Spinal cord (tissue), 10 donors: ENCODE measurements at places on chromosomes 4 and X.

GRCh38 chr4:106647451-106647850, 278.9 kb upstream of the GIMD1 start:
- DNase-seq: no peak

DNA sequence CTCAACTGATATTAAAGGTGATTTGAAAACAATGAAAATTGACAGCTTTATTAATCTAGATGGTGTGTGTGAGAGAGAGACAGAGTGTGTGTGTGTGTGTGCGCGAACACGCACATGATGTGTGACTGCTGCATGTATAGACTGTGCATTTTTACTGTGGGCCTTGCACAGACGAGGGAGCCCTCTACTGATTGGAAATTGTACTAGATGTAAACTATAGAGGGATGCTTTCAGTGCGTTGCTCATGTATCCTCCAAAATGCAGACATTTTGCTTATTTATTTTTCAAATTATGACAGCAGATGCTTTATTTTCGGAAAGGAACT, 168.4 kb upstream of the GK2 start:
- peak; percentile 31 for DNase-seq

GRCh38 chr4:183438458-183439113, 5.8 kb upstream of the CDKN2AIP start:
- DNase-seq: no peak

- DNase-seq: peak; percentile 18
Measured at GRCh38 chrX:100404851-100405250, 5.2 kb downstream of the PCDH19 start.

DNA sequence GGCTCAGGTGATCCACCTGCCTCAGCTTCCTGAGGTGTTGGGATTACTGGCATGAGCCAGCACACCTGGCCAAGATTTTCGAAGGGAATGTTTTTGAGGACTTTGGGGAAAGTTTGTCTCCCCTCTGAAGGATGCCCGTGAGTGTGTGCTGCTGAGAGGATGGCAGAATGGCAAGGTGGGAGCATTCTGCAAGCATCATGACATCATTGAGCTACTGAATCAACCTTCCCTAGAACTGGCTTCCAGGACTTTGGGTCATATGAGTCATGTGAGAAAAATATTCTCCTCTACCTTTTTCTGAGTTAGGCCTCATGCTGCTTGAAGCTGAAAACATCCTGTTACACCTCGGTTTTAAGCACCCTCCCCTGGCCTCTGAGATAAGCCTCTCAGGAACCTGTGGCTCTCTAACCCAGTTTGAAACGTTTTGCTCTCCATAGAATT, 31.0 kb downstream of the TMEM131L start:
- no peak for DNase-seq

DNA sequence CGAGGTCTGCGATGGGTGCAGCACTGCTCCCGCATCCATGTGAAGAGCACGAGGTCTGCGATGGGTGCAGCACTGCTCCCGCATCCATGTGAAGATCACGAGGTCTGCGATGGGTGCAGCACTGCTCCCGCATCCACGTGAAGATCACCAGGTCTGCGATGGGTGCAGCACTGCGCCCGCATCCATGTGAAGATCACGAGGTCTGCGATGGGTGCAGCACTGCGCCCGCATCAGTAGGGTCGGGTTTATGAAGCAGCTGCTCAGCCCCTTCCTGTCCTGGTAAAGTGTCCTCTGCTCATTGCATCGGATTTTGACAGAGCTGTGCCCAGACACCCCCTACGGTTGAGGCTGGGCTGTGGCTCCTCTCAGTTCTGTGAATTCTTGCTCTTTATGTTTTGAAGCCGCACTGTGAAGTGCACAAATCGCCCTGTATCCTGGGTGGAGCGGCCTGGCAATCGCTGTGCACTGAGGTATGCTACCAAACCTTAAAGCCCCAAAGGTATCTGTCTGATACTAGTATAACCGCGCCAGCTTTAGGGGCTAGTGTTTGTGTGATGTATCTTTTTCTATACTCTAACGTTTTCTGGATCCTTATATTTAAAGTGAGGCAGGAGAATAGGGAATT, 98.7 kb downstream of the CPZ start:
- DNase-seq: no peak

- no peak for DNase-seq
Measured at GRCh38 chr4:71857713-71858451, 74.0 kb upstream of the GC start.

- peak; percentile 23 for DNase-seq
Measured at GRCh38 chr4:93719552-93719951, 109.0 kb upstream of the ATOH1 start.

- no peak for DNase-seq
Measured at GRCh38 chr4:1370321-1371124, 23.5 kb downstream of the UVSSA start.

GRCh38 chrX:44054863-44055601, 81.8 kb upstream of the NDP start:
- no peak for DNase-seq

GRCh38 chr4:7044137-7044930, 1.2 kb downstream of the TADA2B start:
- DNase-seq: peak; percentile 26

DNA sequence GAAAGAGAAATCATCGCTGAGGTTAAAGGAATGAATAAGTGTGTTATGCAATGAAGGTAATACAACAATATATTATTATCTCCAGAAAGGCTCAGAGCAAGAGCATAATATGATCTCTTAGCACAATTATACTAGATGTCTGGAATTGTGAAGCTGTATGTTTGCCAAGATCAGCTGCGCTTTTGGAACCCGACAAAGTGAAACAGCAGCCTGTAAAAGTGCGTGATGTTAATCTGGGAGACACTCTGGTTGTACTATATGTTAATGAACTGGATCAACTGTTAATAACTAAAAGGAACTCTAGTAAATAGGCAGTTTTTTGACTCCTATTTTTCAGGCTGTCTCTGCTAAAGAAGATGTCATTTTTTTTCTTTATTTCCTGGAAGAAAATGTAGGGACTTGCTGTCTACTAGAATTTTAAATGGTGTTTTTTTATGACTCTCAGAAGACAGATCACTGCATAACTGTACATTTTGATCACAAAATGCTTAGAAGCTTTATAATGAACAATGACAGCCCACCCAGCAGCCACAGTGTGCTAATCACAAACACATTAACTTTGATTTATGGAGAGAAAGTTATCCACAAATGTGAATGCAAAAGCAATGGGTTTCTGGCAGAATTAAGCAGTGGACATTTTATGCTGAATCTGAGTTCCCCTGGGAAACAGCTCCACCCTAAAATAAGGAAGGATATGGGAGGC, 50.2 kb downstream of the UGT2B28 start:
- no peak for DNase-seq

- DNase-seq: peak; percentile 7
Measured at GRCh38 chr4:169410839-169411770, 140.3 kb upstream of the SH3RF1 start.

DNA sequence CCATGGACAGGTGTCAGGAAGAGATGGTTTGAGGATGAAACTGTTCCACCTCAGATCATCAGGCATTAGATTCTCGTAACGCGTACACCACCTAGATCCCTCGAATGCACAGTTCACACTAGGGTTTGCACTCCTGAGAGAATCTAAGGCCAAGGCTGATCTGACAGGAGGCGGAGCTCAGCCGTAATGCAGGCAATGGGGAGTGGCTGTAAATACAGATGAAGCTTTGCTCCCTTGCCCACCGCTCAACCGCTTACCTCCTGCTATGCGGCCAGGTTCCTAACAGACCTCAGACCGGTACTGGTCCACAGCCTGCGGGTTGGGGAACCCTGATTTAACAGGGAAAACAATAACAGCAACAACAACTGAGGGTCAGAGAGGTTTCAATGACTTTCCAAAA, 2.0 kb upstream of the TEC start:
- DNase-seq: no peak

- no peak for DNase-seq
Measured at GRCh38 chr4:93312299-93312698, 516.3 kb upstream of the ATOH1 start.

DNA sequence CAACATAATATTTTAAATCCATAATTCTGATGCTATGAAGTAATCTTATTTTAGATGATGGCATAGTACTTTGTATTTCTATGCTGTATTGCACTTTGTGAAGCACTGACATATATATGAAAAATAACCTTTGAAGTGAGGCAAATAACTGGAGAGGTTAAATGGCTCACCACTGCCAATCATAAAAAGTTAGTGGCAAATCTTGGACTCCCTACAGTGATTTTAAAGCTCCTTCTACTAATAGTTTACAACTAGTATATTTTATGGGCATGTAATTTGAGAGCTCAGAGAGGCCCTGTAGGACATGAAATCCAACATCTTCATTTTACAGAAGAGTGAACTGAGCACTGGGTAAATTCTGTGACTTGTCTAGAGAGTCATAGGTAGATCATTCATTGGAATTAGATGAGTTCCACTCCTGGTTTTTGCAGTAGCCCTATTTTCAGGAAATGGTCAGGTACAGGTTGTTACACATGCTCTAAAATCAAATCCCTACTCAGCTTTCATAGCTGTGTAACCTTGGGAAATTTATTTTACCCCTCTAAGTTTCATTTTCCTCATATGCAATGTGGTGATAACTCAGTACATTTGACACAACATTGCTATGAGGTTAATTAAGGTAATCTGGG, 804 bp upstream of the GC start:
- DNase-seq: no peak

DNA sequence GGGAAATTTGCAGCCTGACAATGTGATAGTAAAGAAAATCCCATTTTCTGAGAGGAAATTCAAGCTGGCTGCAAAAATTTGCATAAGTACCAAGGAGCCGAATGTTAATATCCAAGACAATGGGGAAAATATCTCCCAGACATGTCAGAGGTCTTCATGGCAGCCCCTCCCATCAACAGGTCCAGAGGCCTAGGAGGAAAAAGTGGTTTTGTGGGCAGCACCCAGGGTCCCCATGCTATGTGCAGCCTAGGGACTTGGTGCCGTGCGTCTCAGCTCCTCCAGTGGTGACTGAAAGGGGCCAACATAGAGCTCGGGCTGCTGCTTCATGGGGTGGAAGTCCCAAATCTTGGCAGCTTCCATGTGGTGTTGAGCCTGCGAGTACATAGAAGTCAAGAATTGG, 6.3 kb upstream of the UGDH start:
- DNase-seq: no peak

DNA sequence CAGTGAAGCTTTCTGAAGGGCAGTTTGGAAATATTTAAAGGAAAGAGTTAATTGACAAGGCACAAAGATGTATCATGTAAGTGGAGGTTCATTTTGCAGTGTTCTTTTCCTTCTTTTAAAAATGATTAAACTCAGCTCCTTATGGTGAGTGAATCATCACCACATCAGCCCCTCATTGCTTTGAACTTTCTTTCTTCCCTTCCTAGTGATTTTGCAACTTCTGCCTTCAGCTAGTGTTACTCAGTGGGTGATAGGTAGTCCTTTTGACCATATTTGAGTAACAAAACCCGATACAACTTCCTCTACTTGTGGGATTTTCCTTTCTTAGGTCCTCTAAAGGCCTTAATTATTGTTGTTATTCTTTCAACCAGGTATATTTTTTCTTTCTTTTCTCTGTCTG, 8.2 kb downstream of the ZCCHC4 start:
- no peak for DNase-seq

- DNase-seq: no peak
Measured at GRCh38 chrX:131828482-131828881, 194.6 kb upstream of the STK26 start.

- no peak for DNase-seq
Measured at GRCh38 chr4:79597266-79597665, 189.2 kb upstream of the GK2 start.

DNA sequence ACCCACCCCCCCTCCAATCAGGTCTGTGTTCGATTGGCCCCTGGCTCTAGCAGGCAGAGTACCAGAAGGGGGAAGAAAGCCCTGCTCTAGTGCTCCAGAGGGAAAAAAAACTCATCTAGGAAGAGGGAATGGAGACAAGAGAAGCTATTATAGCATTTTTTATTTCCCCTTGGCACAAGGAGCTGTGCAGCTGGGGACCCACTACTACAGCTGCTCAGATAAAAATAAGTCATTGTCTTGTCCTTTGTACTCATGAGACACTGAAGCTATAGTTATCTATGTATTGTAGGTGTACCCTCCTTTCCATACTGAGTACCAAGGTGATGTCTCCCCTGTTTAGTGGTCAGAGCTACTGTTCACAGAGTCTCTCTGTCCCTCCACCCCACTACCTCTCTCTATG, 14.3 kb downstream of the CCDC160 start:
- no peak for DNase-seq

DNA sequence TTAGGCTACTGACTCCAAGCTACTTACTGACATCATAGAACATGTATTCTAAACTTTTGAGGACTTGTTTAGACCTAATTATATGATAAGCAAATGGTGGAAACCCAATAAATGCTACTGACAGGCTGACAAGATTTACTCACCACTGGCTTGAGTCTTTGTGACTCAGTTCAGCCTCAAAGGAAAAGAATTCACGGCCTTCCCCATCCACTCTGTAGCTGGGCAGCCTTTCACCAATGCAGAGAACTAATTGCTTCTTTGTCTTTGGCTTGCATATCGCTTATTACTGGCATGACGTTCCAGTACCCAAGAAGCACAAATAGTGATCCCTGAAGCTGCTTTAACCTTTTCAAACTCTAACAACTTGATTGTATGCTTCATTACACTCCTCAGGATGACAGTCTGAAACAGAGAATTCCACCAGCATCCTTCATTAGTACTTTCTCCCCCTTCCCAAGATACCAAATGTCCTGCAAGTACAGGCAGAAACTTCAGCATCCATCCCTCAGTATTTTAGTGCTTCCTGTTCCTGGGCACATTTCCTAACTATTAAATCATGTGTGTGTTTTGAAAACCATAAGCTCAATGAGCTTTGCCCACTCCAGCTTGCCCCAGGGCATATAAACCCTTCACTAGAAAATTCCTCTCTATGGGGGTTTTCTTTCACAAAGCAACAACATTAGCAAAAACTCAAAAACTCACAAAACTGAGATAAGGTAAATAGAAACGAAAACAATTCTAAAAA, 298.1 kb upstream of the SLC7A11 start:
- DNase-seq: no peak

DNA sequence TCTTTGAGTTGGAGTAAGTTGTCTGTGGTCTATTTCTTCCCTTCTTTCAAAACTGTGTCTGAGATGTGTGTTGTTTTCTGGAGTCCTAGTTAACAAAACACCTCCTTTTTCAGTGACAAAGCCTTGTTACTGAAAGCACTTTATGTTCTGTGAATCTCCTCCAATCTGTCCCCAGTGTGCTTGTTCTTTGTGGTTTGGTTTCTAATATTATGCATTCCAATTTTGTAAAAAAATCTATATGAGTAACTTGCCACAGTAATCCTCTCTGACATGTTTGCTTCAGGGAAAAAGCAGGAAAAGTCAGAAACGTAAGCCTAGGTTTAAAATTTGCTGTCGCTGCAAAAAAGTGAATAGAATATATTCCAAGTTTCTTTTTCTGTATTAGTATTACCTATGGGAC, 12.4 kb downstream of the PRRG1 start:
- DNase-seq: no peak

GRCh38 chr4:86619656-86620055, 25.5 kb downstream of the PTPN13 start:
- DNase-seq: no peak

- no peak for DNase-seq
Measured at GRCh38 chr4:183165376-183165775, 66.3 kb downstream of the WWC2 start.

- DNase-seq: no peak
Measured at GRCh38 chr4:39609454-39609931, 29.2 kb downstream of the SMIM14 start.

- DNase-seq: no peak
Measured at GRCh38 chr4:163171590-163171989, 4.9 kb upstream of the NAF1 start.
